Fibroblast of skin of abdomen (primary cell): ENCODE measurements at places on chromosomes 7 and 10.

DNA sequence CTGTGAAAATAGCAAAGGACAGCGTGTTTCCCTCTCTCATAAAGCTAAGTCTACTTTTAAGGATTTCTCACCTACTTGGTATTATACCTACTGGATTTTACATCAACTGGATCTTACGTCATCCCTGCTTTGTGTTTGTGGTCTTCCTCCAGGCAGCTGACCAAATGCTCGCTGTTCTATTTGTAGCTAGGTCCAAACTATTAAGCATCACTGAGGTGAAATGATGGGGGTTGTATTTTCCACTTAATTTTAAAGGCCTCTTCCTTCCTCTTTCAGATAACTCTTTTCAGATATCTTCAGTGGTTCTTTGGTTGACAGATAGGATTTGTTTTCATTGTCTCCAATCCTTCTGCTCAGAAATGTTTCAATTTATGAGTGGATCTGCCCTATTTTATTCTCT, 169.7 kb downstream of the RNLS start:
- no peak for DNase-seq

DNA sequence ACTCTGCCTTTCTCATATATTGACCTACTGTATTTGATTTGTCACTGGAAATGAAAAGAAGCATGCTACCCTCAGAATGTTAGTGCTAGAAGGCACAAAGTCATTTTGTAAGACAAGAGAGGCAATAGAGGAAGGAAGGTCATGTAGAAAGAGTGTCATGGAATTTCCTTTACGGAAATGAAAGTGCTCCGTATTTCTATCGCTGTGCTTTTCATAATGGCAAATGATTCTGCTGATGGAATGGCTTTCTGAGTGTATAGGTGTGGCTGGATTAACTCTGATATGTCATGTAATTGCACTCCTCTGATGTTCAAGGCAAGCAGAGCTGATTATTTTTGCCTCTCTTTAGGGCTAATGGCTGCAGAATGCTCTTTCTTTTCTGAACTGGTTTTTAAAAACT, 15.5 kb upstream of the STEAP4 start:
- no peak for DNase-seq

DNA sequence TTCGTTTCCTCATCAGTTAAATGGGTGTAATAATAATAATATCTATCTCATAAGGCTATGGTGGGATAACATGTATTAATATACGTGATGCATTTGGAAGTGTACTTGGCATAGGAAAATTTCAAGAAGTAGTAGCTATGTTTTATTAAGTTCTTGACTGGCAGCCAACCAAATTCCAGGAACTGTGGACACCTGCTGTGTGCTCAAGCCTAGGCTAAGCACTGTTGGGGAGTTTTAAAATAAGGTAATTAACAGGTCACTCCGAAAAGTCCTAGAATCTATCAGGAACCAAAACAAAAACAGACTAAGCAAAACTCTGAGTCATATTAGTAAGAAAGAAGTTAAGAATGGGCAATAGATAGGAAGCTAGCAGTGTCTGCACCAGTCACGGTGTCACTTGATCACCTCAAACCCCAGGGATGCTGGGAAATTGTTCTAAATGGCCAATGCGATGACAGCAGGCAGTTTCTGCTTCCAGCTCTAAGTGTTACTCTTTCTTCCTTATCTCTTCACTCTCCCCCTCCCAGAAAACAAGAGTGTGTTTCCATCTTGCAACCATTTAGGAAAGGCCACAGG, 92.0 kb upstream of the GDF10 start:
- DNase-seq: no peak

GRCh38 chr10:117259279-117259678, 18.4 kb downstream of the SLC18A2 start:
- no peak for DNase-seq

GRCh38 chr10:132281915-132282666, 25.7 kb downstream of the STK32C start:
- no peak for DNase-seq

GRCh38 chr7:7664291-7664690, 23.7 kb downstream of the UMAD1 start:
- no peak for DNase-seq

DNA sequence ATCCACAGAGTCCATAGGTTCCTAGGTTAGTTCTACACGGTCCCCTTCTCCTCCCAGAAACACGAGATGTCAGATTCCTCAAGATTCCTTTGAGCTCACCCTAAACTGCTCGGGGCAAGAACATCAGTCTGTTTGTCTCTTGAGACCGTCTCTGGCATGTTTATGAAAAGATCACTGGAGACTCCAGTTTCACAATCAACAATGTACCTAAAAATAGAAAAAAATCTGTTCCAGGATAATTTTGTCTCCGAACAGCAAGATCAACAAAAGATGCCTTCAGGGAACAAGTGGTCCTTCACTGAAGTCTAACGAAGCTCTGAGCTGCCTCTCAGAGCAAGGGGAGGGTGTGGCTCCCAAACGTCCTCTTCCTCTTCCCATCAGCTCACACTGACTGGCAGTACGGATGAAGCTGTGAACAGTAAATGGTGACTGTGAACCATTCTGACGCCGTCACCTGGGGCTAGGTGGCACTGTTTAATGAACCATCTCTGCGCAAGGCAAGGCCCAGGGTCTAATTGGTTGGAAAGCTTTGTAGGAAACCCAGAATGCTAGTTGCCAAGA, 156.2 kb upstream of the LYZL1 start:
- DNase-seq: no peak

DNA sequence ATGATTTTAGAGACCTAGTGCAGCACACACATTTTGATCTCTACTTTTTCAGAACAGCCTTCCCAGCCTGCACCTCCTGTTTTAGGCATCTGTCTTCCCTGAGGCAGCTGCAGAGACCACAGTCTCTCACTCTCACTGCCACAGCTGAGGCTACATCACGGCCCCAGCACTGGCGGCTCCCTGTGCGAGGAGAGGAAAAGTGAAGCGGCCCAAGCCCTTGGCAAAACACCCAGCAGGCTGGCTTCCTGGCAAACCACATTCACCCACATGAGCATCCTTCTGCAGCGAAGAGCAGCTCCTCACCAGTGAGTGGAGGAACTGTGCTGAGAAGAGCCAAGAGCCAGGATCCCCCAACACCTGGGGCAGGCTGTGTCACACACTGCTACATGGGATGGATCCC, 14.0 kb downstream of the HUS1 start:
- no peak for DNase-seq
